Cortex of kidney (tissue), 1 donor: ENCODE measurements at places on chromosomes 11 and 22.

DNA sequence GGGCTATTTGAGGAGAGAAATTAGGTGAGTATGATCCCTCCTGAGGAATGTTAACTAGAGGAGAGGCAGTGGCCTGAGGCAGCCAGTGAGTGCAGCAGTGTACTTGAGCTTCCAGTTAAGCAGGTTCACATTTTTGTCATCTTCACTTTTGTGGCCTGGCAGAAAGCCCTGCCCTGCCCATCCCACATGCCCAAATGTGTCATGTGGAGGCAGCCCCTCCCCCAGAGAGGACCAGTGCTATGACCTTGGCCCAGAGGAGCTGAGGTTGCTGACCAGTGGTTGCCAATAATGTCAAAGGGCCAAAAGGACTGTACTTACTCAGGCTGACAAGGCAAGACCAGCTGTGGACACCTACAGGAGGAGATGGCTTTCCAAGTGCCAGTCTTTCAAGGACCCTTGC, 17.6 kb upstream of the GRK2 start:
- no peak for DNase-seq

- DNase-seq: no peak
Measured at GRCh38 chr22:31972180-31972579, 27.8 kb downstream of the YWHAH start.

DNA sequence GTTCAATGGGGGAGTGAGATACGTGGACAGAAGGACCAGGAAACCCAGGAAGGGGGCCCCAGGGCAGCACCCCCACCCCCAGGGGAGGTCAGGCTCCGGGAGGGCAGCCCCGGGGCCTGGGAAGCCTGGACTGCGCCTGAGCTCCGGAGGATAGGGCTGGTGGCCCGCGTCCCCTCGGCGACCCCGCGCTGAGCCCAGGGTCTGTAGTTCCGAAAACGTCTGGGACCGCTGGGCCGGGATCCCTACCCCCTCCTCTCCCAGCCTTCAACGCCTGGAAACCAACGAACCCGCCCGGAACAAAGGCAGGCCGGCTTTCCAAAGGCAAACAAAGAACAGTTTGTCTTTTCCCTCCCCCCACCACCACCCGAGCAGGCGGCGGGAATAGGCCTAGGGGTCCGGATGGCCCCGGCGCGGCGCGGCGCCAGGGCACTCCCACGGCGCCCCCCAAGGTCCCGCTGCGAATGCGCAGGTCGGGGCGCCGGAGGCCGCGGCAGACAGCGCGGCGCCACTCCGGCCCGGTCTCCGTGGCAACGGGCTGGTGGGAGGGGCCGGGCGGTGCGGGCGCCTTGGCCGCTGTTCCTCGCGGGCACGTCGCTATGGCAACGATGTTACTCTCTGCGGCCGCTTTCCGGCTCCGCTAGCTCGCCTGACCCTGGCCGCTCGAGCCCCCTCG, 58.5 kb downstream of the IGLL1 start:
- no peak for DNase-seq

DNA sequence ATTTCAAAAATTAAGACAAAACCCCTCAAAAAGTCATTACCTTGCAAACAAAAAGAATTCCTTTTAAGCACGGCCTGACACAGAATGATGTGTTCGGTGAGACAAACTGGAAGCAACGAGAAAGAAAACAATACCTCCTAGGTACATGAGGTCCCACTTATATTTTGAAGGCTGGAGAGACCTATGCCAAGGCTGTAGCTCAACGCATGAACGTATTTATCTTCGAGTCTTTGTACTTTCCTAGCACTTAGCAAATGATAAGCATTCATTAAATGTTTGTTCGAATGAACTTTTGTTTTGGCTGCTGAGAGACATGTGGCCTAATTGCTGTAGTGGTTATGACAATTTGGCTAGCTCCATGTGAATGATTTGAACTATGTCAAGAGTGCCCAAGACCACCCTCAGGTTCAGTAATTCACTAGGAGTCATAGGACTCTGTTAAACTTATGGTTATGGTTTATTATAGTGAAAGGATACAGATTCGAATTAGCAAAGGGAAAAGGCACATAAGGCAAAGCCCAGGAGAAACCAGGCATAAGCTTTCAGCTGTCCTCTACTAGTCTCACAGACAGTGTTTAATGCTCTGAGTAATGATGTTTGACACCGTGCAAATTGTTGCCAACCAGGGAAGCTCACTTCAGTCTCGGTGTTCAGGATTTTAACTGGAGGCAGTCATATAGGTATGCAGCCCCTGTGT, 26.0 kb upstream of the HORMAD2 start:
- DNase-seq: no peak

DNA sequence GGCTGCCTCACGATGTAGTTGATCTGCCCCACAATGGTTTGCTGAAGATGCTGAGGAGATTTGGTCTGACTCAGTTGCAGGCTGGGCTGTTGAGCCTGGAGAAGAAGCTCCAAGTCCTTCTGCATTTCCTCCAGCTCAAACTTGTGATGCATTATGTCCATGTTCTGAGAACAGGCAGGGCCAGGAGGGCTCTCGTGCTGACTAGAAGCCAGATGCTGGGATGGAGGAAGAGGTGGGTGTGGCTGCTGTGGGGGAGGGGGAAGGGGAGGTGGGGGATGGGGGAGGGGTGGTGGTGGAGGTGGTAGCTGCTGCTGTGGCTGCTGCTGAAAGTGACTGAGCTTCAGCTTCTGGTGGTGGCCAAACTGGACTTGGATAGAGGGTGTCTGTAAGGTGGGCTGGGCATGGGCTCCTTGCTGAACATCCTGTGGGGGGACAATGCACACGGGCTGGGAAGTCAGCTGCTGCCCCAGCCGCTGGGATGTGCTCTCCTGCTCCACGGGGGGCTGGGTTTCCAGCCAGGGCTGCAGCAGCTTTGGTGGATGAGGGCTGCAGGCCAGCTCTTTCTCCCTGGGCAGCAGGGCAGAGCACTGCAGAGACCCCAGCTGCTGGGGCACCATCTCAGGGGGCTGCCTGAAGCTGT, 42.1 kb downstream of the TRIM66 start:
- DNase-seq: no peak

DNA sequence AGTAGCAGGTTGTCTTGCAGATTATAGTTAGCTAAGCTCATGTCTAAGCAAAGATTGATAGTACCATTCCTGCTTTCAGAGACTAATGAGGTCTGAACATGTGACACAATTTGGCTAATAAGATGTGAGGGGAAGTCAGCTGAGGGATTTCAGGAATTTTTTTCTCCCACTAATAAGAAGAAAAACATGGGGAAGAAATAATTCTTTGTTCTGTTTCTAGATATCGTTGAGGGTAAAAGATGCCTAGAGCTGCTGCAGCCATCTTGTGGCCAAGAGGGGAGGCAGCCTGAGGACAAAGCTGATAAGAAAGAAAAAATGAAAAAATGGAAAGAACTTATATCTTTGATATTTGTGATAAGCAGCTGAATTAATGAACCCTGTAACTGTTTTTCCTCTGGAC, 1334.4 kb downstream of the LRRC4C start:
- DNase-seq: no peak

DNA sequence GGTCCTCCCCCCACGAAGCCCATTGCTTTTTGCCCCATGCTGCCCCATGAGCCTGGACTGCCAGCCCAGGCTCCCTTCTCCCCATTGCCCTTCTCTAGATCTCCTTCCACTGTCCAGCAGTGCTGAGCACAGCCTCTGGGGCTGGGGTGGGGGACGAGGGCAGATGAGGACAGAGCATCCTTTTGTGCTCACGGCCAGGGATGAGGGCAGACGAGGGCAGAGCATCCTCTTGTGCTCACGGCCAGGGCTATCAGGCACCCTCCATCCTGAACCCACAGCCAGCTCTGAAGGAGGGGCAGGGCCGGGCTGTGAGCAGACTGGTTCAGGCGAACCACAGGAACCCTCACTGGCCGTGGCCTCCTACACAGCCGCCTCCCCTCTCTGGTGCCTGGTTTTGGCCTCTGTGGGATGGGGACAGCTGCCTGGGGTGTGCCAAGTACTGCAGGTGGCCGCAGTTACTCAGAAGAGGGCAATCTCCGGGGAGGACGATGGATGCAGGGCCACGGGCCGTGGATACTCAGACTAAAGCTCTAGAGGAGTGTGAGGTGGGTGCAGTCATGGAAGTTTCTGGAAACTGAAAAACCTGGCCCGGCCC, 1258.8 kb downstream of the BRD1 start:
- no peak for DNase-seq

- DNase-seq: no peak
Measured at GRCh38 chr11:94400839-94401772, at the start of gene GPR83. GPR83 (minus strand) TSS chr11:94401419; CDS start chr11:94401247, 172 bp downstream.

DNA sequence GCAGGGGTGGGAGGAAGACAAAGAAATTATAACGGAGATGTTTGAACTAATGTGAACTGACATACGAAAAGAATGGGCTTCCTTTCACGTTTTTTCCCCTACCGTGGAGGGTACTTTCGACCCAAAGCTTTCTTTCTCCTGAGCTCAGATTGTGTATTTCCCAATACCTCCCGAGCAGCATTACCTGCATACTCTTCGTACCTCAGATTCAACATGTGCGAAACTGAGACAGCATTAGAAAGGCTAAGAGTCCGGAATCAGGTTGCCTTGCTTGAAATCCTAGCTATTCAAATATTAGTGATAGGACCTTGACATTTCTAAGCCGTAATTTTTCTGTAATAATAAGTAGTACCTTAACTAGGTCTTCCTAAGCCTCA, 778 bp upstream of the PAK1 start:
- no peak for DNase-seq

DNA sequence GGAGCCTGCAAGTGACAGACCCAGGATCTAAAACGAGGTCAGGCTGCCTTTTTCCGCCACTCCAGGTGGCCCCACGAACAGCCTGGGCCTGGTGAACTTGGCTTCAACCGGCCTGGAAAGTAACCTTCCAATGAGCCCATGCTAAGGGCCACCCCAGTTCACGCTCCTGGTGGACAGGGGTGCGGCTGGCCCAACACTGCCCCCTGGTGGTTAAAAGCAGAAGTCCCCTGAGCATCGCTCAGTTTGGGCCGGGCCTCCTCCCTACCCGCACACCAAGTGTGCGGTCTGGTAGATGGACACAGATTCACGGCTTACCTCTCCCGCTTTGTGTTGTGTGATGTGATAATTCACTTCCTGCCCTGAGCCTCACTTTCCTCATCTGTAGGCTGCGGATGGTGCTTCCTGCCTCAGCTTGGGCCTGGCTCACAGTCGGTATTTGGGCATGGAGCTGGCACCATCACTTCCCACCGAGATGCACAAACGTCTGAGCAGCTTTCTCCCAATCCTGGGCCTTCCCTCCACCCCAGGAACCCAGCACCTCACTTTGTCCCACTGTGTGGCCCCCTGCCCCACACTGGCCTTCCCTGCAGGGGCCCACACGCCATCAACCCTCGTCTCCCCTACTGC, 13.7 kb upstream of the SEC14L3 start:
- DNase-seq: no peak

GRCh38 chr22:17638182-17638431, 450 bp upstream of the BCL2L13 start:
- DNase-seq: no peak

- no peak for DNase-seq
Measured at GRCh38 chr22:31367426-31367825, 21.3 kb upstream of the PATZ1 start.

DNA sequence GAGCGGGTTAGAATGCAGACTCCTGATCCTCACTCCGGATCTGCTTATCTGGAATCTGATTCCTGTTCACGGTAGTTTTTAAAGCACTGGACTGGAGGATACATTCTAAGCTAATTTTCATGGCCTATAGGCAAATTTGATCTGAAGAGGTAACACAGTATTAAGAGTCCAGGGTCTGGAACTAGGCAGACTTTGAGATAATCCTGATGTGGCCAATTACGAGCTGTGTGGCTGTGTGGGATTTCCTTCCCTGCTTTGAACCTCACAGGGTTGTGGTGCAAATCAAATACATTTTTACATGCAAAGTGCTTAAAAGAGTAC, 285.2 kb downstream of the MIAT start:
- no peak for DNase-seq

- no peak for DNase-seq
Measured at GRCh38 chr22:41501209-41501608, 32.3 kb downstream of the ACO2 start.

GRCh38 chr11:60717956-60718355, 6.6 kb upstream of the MS4A18 start:
- no peak for DNase-seq

- no peak for DNase-seq
Measured at GRCh38 chr11:57303990-57304579, 20.7 kb downstream of the TNKS1BP1 start.

GRCh38 chr11:20489948-20490347, 102.4 kb downstream of the PRMT3 start:
- no peak for DNase-seq

DNA sequence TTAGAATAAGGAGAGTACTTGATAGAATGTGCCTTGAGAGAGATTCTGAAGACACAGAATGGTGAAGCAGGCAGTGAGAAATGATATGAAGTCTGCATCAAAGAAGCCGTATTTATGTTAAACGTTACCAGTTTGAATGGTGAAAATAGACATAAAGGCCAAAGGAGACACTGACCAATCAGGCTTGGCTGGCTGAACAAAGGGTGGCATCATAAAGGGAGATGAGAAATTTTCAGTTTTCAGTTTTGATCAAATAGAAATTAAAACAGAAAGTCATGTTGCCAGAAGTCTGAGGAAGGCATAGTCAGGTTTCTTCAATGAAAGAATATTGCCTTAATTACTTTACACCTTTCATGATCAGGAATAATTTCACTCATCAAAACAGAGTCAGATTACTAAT, 6.6 kb downstream of the OR51F1 start:
- no peak for DNase-seq

GRCh38 chr11:47213950-47214565, 716 bp upstream of the DDB2 start:
- DNase-seq: peak; percentile 49

DNA sequence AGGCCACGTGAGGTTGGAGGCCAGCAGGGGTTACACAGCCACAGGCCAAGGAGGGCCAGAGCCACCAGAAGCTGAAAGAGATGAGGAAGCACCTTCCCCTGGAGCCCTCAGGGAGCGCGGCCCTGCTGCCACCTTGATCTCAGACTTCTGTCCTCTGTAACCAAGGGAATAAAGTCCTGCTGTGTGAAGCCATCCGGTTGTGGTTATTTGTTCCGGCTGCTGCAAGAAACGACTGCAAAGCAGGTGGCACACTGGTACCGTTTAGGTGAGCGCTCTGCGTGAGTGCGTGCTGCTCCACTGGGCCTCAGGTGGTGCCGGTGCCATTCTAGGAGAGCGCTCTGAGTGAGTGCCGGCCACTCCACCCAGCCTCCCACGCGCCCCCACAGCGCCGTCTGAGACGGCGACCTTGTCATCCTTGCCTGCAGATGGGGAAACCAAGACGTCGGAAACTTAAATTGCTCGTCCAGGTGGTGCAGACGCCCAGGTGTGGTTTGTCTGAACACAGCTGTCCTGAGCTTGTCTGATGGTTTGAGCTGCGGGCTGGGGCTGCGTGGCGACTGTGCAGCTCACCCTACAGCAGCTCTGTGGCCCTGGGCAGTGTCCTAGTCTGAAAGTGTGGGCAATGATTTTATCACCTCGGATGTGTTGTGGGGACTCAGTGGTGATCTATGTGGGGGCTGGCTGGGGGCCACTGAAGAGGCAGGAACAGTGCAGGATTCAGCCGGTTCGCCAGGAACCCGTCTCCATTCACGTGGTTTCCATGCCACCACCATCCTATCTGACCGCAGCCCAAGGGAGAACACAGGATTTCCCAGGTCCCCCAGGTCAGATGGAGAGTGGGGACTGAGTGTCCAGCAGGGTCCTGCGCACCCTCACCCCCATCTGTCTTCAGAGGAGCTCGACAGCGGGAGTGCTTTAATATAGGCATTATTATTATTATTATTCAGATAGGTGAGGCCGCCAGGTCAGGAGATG, 4.6 kb upstream of the MRGPRG start:
- DNase-seq: no peak

GRCh38 chr11:116613206-116613875, 159.4 kb downstream of the BUD13 start:
- DNase-seq: no peak
